ENCODE measurements at places on chromosomes 13 and 19. TPM values are rescaled to one million over a fixed set of nuclear protein-coding genes. Genes with fewer than 3 reads are reported as not detected.

The MED26 gene
- 2.8 TPM for total RNA-seq

The SIAH3 gene
- not detected for total RNA-seq

The CRTC1 gene
- total RNA-seq: 0.28 TPM

The GPR183 gene
- 0.28 TPM for total RNA-seq

The ZNF723 gene
- not detected for total RNA-seq

The KIRREL2 gene
- not detected for total RNA-seq

The KCNN4 gene
- 0.54 TPM for total RNA-seq

The ATP12A gene
- not detected for total RNA-seq

The TNFRSF19 gene
- 18.6 TPM for total RNA-seq

The FCAR gene
- total RNA-seq: not detected

The ZNF155 gene
- 10.8 TPM for total RNA-seq

The PROZ gene
- not detected for total RNA-seq

The OR10H1 gene
- total RNA-seq: not detected

The SULT2A1 gene
- total RNA-seq: not detected

The SHC2 gene
- total RNA-seq: not detected

The VAV1 gene
- total RNA-seq: not detected

The PCDH9 gene
- total RNA-seq: 10.2 TPM

The UBE2M gene
- total RNA-seq: 63.0 TPM

The HIPK4 gene
- 0.28 TPM for total RNA-seq

The PRKCG gene
- not detected for total RNA-seq

The ZNF561 gene
- total RNA-seq: 38.9 TPM

The GGN gene
- under 0.01 TPM for total RNA-seq

The ZNF429 gene
- 5.3 TPM for total RNA-seq

The CGB2 gene
- not detected for total RNA-seq

The CATSPERD gene
- total RNA-seq: not detected

The TNNI3 gene
- total RNA-seq: not detected

The ANGPTL8 gene
- total RNA-seq: not detected

The DIS3 gene
- total RNA-seq: 60.3 TPM

The SLC25A41 gene
- total RNA-seq: not detected

The PEG3 gene
- not detected for total RNA-seq

The ZNF223 gene
- 16.5 TPM for total RNA-seq

The ZNF534 gene
- not detected for total RNA-seq

The ZNF816 gene
- 10.0 TPM for total RNA-seq

The ZNF729 gene
- total RNA-seq: not detected

The ZNF439 gene
- 8.4 TPM for total RNA-seq

The SYNGR4 gene
- total RNA-seq: not detected

The MAMSTR gene
- 0.18 TPM for total RNA-seq

The OVOL3 gene
- total RNA-seq: not detected

The FPR3 gene
- total RNA-seq: not detected

The PDX1 gene
- total RNA-seq: not detected

The PRRG2 gene
- total RNA-seq: 0.54 TPM

The PCDH8 gene
- total RNA-seq: not detected

The B3GNT8 gene
- under 0.01 TPM for total RNA-seq

The GAPDHS gene
- not detected for total RNA-seq

The NR2F6 gene
- 10.0 TPM for total RNA-seq

The TMEM150B gene
- total RNA-seq: not detected
